Upper lobe of right lung (tissue), 1 donor: ENCODE measurements at places on chromosomes 1 and 21. TPM values are rescaled to one million over a fixed set of nuclear protein-coding genes. Genes with fewer than 3 reads are reported as not detected.

The NMNAT1 gene
- 9.1 TPM for total RNA-seq

The ATP1A2 gene
- total RNA-seq, result 5.6 TPM

The GPR37L1 gene
- total RNA-seq, result 0.06 TPM

The UBASH3A gene
- total RNA-seq, result 1.5 TPM

The AMPD1 gene
- total RNA-seq, result not detected

The RPTN gene
- total RNA-seq, result not detected

The TMEM69 gene
- 15.5 TPM for total RNA-seq

The TNFAIP8L2 gene
- total RNA-seq, result 10.3 TPM

The SYT11 gene
- 8.9 TPM for total RNA-seq

The FAM167B gene
- total RNA-seq, result 65.9 TPM
